Calu3 (cell line): ENCODE measurements at places on chromosomes 3 and 15. TPM values are rescaled to one million over a fixed set of nuclear protein-coding genes. Genes with fewer than 3 reads are reported as not detected.

DNA sequence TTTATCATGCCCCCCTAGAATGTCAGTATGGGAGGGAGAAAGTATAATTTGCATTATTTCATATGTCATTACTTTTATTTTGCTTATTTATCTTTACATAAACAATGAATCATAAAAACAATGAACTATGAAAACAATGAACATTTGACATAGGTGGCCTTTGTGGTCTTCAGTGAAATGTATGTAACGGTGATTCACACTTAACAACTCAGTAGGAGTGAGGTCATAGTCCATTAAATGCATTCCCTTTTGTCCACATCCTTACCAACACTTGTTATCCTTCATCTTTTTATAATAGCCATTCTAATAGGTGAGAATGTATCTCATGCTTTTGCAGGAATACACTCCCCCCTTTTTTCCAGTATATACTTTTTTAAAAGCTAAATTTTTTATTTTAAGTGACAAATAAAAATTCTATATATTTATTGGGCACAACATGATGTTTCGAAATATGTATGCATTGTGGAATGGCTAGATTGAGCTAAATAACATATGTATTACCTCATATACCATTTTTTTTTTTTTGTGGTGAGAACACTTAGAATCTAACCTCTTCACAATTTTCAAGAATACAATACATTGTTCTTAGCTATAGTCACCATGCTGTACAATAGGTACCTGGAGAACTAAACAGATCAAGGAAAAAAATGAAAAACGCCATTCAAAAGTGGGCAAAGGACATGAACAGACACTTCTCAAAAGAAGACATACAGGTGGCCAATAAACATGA lies 189.5 kb downstream of the WDR72 start:
- DNase-seq: no peak

GRCh38 chr3:194139071-194139813 lies 3.3 kb downstream of the HES1 start:
- peak; percentile 55 for DNase-seq

GRCh38 chr3:179743913-179744312 lies 91.1 kb downstream of the USP13 start:
- DNase-seq: no peak

- DNase-seq: no peak
Observed at GRCh38 chr3:117572786-117573185, 863.2 kb downstream of the TUSC7 start.

- DNase-seq: no peak
Observed at GRCh38 chr15:80982205-80982604, 7.4 kb downstream of the MESD start.

- no peak for DNase-seq
Observed at GRCh38 chr3:13007251-13007941, 65.8 kb downstream of the IQSEC1 start.

GRCh38 chr3:6396631-6397030 lies 464.3 kb upstream of the GRM7 start:
- DNase-seq: no peak

GRCh38 chr3:48759071-48759470 lies 42.0 kb upstream of the IP6K2 start:
- DNase-seq: no peak

Gene COL6A5
- not detected in 2 replicates for total RNA-seq

DNA sequence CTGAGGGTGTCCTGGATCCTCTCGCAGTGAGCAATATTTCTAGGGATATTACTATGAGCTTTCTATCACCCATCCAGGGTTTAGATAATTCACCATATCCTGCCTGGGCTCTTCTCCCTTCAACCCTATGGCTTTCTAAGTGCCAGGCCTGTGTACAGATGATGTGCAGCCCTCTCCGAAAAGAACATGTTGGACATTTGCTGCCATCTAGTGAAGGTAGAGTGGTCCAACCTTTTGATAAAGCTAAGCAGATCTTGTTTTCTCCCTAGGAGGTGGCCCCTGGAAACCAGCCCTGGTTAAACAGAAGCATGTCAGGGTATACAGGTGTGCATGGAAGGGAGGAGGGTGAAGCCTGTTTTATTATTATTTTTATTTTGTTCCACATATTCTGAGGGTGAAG lies 27.9 kb upstream of the SCN10A start:
- peak; percentile 37 for DNase-seq

Gene GABRG3
- total RNA-seq: not detected in 2 replicates

- DNase-seq: no peak
Observed at GRCh38 chr3:9602620-9603019, 46.7 kb upstream of the MTMR14 start.

Gene MYRIP
- 5.2 and 5.6 TPM in 2 replicates for total RNA-seq

Gene FBXO40
- total RNA-seq: not detected in 2 replicates

- no peak for DNase-seq
Observed at GRCh38 chr15:29283381-29283780, 13.8 kb upstream of the NSMCE3 start.

DNA sequence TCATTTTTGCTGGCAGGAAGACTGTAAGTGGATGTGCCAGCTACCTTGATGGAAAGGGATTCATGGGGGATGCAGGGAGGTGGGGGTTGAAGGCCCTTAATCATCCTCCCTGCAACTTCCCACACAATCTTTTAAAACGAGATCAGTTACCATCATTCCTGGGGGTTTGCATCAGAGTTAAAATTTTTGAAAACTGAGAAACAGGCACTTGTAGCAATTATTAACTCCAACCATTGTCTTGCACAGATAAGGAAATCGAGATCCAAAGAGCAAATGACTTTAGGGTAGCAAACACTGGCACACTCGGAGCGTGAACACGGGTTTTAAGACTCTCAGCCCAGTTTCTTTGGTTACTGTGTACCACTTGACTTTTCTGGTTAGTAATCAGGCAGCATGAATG lies 41.9 kb downstream of the GPD1L start:
- DNase-seq: no peak

DNA sequence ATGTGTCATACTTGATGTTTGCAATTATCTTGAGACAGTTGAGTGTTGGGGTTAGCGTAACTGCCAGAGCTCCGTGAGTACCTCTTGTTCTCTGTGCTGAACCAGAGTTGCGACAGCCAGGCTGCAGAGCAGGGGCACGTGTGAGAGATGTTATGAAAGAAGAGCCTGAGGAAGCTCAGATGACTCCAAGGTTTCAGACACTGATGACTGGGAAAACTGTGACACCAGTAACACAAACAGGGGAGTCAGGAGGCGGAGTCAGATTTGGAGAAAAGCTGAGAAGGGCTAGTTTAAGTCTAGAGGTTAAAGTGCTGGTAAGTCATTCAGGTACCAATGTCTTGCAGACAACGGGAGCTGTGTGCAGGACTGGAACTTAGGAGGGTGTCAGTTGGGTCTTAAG lies 45.0 kb downstream of the BLM start:
- no peak for DNase-seq

Gene SH3GL3
- 0.24 and 0.61 TPM in 2 replicates for total RNA-seq

DNA sequence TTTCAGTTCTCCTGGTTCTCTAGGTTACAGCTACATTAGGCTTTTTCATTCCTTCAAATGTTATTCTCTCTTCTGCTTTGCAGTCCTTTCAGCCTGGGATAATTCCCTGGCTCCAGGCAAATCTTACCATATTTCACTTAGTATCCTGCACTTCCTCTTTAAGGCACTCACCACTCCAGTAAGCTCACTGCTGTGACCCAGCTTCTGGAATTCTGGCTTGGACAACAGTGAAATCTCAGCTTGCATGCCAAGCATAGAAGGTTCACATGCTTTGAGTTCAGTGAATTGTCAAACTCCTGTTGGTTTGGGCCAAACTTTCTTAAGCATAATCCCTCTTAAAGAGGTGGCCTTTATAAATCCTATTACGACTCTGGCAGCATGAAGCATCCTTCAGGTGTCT lies 69.4 kb downstream of the SCN10A start:
- DNase-seq: no peak

- DNase-seq: no peak
Observed at GRCh38 chr3:149411583-149411982, 34.1 kb upstream of the TM4SF1 start.

GRCh38 chr3:174862101-174862500 lies 3.0 kb downstream of the NAALADL2 start:
- DNase-seq: peak; percentile 80

DNA sequence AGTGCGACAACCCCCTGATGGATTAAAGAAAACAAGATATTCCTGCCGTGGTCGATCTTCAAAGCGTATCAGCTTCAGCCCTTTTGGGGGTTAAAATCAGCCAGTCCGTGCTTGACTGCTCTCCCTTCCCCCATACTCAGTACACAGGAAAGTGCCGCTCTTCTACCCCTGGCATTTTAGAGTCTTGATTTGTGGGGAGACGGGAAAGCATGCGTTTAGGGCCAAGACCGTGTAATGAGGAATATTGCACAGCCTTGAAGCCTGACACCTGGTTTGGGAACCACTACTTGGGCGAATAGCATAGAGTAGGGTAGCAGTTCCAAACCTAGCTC lies 540 bp upstream of the EDC3 start:
- no peak for DNase-seq

DNA sequence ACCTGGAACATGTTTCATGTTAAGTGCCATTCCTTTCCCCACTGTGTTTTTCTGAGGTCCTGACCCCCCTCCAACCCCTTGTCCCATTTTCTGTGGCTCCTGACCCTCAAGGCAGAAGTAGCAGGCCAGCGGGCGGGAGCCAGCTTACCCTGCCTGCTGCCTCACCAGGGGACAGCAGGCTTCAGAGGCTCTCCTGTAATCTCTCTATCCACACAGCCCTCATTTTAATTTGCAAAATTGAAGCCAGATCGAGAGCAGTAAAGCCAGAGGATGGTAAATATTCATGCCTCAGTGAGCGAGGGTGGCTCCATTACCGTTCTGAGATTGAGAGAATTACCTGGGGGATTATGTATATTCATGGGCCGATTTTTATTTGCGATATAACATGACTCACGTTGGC lies 147.6 kb downstream of the DNAJB8 start:
- DNase-seq: no peak

- DNase-seq: no peak
Observed at GRCh38 chr3:33438881-33439545, 1.2 kb downstream of the UBP1 start.

DNA sequence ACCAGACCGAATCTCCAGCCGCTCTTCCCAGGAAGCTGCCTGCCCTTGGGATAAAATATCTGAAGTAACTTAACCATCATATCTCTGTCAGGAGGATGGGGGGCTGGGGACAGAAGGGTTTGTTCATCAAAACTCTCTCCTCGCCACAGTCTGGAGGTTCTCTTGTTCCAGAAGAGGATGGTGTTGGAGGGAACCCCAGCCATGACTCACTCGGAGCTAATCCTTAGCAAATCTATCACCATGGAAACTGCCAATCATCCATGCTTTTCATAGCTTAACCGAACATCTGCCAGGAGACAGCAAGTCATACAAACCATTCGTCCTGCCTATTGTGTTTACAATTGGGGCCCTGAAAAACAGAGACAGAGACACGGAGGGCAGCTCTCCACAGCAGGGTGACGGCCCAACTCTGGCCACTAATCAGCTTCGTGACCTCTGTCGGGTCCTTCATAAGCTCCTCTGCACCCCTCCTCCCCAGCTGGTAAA lies 73.8 kb upstream of the HEG1 start:
- no peak for DNase-seq

DNA sequence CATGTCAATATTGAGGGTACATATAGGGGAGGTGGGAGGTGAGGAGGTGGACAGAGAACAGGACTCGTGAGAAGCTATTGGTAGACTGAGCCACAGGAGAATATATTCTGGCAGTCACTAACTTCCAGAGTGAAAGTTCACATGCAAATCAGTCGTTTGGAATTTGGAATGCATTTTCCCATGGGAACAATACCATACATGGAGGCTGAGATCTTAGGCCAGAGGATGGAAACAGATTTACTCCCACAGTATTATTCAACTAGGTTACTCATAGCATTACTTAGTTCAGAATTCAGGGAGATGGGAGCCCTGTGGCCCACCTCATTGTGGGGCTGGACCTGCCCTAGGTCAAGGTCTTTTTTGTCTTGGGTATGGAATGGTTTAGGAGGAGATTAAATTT lies 36.4 kb upstream of the ABHD2 start:
- DNase-seq: no peak

DNA sequence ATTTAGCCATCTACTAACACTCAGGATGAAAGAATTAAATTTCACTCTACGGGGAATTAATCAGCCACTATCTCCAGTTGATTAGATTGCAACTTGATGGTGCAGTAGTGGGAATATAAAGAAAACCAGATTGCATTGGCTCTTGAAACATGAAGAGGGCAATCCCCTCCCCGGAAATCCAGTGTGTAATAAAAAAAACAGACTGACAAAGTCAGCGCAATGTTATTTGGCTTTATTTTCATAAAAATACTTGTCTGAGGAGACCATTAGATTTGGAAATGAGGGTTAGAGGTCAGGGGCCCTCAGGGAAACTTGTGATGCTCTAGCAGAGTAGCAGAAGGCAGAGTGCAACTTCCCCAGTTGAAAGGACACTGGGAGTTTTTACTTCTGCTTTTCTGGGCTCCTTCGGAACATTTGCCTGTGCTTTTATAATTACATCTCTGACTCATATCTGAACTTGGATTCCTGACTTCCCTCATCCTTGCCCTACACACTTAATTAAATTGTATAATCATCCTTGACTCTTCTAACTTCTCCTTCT lies 326.8 kb downstream of the TUSC7 start:
- DNase-seq: no peak

- peak; percentile 80 for DNase-seq
Observed at GRCh38 chr15:37100109-37100965, at the start of gene MEIS2. Gene MEIS2 (minus strand): TSS chr15:37100549. CDS start chr15:37099466, 1,083 bp downstream.

Gene CKMT1A
- 0.66 and 1.2 TPM in 2 replicates for total RNA-seq

DNA sequence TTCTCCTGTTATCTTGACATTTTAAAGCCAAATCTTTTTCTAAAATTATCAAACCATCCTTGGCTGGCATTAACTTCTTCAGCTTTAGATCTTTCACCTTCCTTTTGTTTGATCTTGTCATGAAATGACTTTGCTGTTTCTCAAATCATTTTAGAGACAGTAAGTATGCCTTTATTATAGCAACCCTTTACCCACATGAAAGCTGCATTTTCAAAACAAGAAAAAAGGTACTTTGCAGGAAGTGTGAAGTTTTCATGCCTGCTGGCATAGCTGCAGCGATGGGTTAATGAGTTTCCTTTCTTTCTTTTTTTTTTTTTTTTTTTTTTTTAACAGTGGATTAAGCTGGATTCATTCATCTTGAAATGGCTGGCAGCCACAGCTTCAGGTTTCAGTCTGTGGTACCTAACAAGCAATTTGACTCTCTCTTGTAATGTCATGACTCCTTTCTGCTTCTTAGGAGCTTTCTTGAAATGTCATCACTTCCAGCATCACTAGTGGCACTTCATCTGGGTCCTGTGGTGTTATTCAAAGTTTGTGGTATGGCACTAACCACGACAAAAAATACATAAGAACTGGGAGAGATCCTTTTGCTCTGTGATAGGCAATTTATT lies 18.8 kb downstream of the SLC25A26 start:
- DNase-seq: no peak
